Fibroblast of skin of right quadriceps (primary cell): ENCODE measurements at places on chromosomes 5 and 9.

DNA sequence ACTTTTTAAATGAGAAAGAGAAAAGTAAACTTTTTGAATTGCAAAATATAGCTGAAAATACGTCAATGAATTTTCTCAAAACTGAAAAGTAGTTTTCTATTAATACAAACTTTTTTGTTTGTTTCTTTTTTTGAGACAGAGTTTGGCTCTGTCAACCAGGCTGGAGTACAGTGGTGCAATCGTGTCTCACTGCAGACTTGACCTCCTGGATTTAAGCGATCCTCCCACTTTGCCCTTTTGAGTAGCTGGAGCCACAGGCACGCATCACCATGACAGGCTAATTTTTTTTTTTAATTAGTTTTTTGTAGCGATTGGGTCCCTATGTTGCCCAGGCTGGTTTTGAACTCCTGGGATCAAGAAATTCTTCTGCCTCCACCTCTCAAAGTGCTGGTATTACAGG is 610.4 kb downstream of the ELAVL2 start:
- no peak for DNase-seq

DNA sequence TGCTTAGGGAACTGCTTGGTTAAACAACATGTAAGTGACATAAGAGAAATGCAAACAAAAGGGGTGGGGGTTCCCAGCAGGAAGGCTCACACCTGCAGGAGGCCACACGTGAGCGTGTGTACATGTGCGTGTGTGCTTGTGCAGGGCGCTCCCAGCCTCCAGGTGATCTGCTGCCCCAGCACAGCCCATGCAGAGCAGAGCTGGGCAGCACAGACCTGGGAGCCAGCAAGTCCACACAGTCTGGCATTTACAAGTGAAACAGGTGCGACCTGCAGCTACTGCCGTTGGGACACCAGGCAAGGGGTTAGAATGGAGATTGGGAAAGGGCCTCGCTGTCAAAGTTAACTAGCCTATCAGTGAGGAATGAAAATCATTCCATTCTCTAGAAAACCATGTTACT is 41.8 kb downstream of the GRAMD2B start:
- no peak for DNase-seq

DNA sequence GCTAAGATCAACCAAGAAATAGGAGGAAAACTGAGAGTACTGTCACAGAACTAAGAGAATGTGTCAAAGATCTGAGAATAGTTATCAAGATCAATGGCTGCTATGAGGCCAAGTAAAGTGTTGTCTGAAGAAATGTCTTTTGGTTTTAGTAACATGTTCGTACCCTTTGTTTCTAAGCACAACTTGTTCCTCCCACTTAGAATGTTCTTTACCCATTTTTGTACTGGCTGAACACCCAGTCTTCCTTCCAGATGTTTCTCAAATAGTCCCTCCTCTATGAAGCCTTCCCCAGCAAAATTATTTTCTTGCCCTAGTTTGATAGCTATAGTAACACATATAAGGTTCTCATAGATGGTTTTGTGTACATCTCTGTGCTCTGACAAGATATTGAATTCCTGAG is 191.5 kb downstream of the WDR70 start:
- DNase-seq: no peak

DNA sequence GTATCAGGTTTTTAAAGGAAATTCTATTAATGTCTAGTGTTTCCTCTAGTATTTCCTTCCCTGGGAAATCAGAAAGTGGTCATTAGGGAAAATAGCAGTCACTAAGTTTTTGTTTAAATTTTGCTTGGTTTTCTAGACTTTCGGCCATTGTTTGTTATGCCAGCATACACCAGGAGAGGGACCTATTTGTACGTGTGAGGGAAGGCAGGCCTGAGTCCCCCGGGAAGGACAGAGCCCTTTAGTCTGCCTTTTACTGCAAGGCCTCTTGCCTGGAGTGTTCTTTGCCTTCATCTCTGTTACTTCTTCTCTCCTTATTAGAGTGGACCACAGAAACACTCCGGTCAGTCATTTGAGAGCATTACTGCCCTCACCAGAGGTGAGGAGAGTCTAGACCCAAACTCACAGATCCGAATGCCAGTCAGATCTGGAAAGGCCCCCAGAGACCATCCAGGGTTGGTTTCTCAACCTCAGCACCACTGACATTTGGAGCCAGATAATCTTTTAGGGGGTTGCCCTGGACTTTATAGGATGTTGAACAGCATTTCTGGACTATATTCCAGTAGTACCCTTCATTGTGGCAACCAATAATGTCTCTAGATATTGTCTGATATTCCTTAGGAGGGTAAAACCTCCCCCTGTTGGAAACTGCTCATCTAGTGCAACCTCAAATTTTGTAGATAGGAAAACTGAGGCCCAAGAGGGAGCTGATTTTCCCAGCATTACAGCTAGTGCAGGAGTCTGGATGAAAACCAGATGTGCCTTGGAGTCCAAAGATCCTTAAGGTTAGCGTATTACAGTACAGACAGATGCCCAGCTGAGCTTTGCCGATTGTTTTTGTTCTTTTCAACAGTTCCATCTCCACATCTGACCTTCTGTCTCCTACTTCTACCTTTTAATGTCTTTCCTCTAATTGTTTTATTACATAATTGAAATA is 93.0 kb upstream of the NIPAL4 start:
- peak; percentile 82 for DNase-seq
